ENCODE measurements at places on chromosomes 2 and 18. TPM values are rescaled to one million over a fixed set of nuclear protein-coding genes. Genes with fewer than 3 reads are reported as not detected.
A peak's percentile ranks its signal among the peaks of the same experiment; 100 is the strongest.

The PLGLB1 gene
- total RNA-seq = 1.1 TPM

The TMEM37 gene
- total RNA-seq = not detected

The SKA1 gene
- 48.3 TPM for total RNA-seq

The ABCG5 gene
- not detected for total RNA-seq

The C2orf66 gene
- total RNA-seq = 0.09 TPM

GRCh38 chr18:42437646-42438045 lies 482.6 kb downstream of the PIK3C3 start:
- no peaks in the 10 kb centered on the region for H3K36me3 ChIP-seq
- H3K4me3 ChIP-seq = no peak overlapping the region
- DNase-seq = no peak
- no peaks in the 10 kb centered on the region for H3K4me1 ChIP-seq

DNA sequence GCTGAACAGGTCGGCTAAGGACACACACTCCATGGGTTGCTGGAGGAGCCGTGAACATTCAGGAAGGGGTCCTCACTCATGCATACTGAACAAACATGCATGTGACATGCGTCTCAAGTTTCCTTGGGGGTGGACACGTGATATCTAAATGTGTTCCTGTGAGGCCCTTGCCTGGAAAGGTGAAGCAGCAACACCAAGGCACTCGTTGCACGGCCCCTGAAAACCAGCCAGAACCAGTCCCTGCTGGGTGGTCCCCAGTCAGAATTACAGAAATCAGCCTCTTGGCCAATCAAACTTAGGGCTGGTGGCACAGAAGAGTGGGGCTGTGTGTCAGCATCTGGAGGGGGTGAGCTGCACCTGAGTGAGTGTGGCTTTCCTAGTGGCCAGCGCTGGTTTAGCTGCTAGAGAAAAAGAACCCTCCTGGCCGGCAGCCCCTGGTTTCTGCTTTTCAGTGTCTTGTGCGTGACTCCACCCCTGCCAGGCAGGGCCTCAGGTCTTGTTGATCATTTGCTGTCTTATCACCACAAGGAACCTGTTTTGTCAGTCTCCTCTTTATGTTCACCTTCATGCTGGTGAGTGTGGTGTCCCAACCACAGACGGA lies 3.2 kb upstream of the AQP12B start:
- no peaks in the 10 kb centered on the region for H3K27me3 ChIP-seq
- no peak for DNase-seq
- no peaks in the 10 kb centered on the region for H3K36me3 ChIP-seq
- H3K27ac ChIP-seq = no peak overlapping the region
- H3K4me3 ChIP-seq = no peak overlapping the region
- H3K4me1 ChIP-seq = no peaks in the 10 kb centered on the region

GRCh38 chr2:31138037-31138962 lies at the start of gene GALNT14:
TSS of gene GALNT14 (minus strand) at chr2:31138440. CDS start at chr2:31138086, 354 bp downstream.
- H3K27ac ChIP-seq = no peak within 1 kb of the TSS
- H3K36me3 ChIP-seq = no peaks in the 10 kb centered on the region
- H3K27me3 ChIP-seq = peaks cover 31% of the 10 kb centered on the region

GRCh38 chr2:129761569-129762021 lies 217.9 kb upstream of the RAB6C start:
- H3K36me3 ChIP-seq = no peaks in the 10 kb centered on the region
- no peaks in the 10 kb centered on the region for H3K4me1 ChIP-seq
- no peaks in the 10 kb centered on the region for H3K27me3 ChIP-seq
- H3K4me3 ChIP-seq = no peak overlapping the region

DNA sequence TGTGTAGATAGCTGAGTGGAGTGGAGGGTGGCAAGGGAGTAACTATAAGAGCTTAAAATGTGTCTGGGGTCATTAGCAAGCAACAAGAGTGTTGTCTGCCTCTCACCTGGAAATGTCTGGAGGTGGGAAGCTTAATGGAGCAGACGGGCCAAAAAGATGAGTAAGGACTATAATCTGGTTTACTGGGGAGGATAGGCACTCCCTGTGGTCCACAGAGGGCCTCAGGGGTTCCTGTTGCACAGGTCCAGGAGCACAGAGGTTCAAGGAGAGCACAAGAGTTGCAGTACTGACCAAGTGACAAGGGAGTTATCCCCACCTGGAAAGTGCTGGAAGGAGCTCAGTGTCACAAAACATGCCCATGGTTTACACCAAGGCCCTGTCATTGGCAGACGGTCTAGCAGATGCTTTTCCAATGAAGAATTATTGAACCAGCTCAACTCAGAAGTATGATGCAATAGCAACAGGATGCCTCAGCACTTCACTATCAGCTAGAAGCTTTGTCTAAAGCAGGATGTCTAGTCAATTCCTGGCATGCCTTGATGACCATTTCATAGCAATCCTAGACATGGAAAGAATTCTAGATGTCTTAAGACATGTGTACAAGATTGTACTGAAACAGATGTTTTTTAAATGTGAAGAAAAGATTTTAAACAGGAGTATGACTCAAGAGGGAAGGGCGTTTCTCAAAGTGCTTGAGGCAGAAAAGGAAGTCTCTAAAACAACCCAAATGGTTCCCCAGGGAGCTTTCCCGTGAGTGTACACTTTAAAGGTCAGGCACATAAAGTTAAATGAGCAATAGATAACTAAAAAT lies 62.9 kb upstream of the SERPINE2 start:
- H3K36me3 ChIP-seq = no peaks in the 10 kb centered on the region
- H3K27ac ChIP-seq = no peak overlapping the region
- no peaks in the 10 kb centered on the region for H3K4me1 ChIP-seq
- no peak for DNase-seq
- H3K27me3 ChIP-seq = peaks cover 9% of the 10 kb centered on the region

- no peak overlapping the region for H3K27ac ChIP-seq
- peaks cover 2% of the 10 kb centered on the region for H3K27me3 ChIP-seq
- no peaks in the 10 kb centered on the region for H3K4me1 ChIP-seq
- no peak for DNase-seq
- no peaks in the 10 kb centered on the region for H3K36me3 ChIP-seq
Measured at GRCh38 chr18:42268798-42269197, 313.8 kb downstream of the PIK3C3 start.

- no peaks in the 10 kb centered on the region for H3K27me3 ChIP-seq
- H3K4me1 ChIP-seq = peaks cover 2% of the 10 kb centered on the region
- no peak overlapping the region for H3K27ac ChIP-seq
- no peak for DNase-seq
Measured at GRCh38 chr2:9311488-9311887, 104.9 kb downstream of the ASAP2 start.

- DNase-seq = no peak
- H3K36me3 ChIP-seq = peaks cover 29% of the 10 kb centered on the region
- no peaks in the 10 kb centered on the region for H3K4me1 ChIP-seq
- no peaks in the 10 kb centered on the region for H3K27me3 ChIP-seq
Measured at GRCh38 chr2:233460726-233461441, 105.7 kb downstream of the USP40 start.

DNA sequence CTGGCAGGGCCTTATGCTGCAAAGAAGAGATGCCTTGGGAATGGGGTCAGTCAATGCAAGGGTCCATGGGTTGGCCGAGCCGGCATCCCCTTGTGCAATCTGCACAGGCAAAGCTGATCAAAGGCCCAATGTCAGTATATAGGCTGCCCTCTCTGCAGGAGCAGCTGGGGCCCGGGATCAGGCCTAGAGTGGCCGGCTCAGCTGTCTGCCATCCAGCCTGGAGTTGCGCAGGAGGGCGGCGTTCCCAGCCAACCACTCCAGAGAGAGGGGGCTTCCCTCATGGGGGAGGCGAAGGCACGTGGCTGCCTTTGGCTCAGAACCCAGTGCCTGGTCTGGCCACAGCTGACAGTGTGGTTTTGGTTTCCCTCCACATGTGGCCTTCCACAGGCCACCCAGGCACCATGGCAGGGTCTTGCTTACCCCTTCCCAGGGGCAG lies 3.9 kb downstream of the INPP5D start:
- peaks cover 56% of the 10 kb centered on the region for H3K4me1 ChIP-seq
- no peak overlapping the region for H3K4me3 ChIP-seq
- H3K27ac ChIP-seq = peak overlapping the region; percentile 90
- DNase-seq = no peak

GRCh38 chr2:194526121-194526520 lies 1130.9 kb upstream of the SLC39A10 start:
- no peak for DNase-seq
- peaks cover 2% of the 10 kb centered on the region for H3K27me3 ChIP-seq
- H3K36me3 ChIP-seq = no peaks in the 10 kb centered on the region
- no peak overlapping the region for H3K4me3 ChIP-seq
- no peak overlapping the region for H3K27ac ChIP-seq
- H3K4me1 ChIP-seq = no peaks in the 10 kb centered on the region

- no peak overlapping the region for H3K27ac ChIP-seq
- no peak for DNase-seq
- no peak overlapping the region for H3K4me3 ChIP-seq
- no peaks in the 10 kb centered on the region for H3K27me3 ChIP-seq
- H3K36me3 ChIP-seq = no peaks in the 10 kb centered on the region
Measured at GRCh38 chr18:47978141-47978540, 47.7 kb upstream of the SMAD2 start.

DNA sequence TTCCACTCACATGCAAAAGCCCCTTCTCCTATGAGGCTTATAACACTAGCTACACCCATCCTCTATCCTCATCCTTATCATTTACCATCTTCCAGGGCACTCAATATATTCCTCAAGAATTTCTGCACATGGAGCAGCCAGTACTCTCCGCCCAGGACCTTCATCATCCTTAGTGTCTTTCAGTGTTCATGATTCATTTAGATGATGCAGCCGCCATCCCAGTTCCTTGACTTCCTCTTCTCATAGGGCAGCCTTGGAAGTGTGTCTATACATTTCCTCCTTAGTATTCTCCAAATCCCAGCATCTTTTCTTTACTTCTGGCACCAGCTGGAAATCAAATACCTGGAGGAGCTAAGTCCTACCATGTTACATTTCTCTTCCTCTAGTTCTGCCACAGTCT lies 3.0 kb upstream of the ITSN2 start:
- no peak overlapping the region for H3K27ac ChIP-seq
- no peaks in the 10 kb centered on the region for H3K36me3 ChIP-seq
- no peak for DNase-seq
- no peaks in the 10 kb centered on the region for H3K27me3 ChIP-seq
- H3K4me3 ChIP-seq = no peak overlapping the region

- H3K36me3 ChIP-seq = no peaks in the 10 kb centered on the region
- no peak overlapping the region for H3K27ac ChIP-seq
- DNase-seq = peak; percentile 6
- H3K4me1 ChIP-seq = no peaks in the 10 kb centered on the region
Measured at GRCh38 chr18:53796040-53796729, 428.3 kb downstream of the MBD2 start.

GRCh38 chr18:9696701-9697100 lies 11.4 kb upstream of the RAB31 start:
- peaks cover 1% of the 10 kb centered on the region for H3K4me1 ChIP-seq
- H3K36me3 ChIP-seq = no peaks in the 10 kb centered on the region
- H3K4me3 ChIP-seq = no peak overlapping the region
- DNase-seq = no peak

DNA sequence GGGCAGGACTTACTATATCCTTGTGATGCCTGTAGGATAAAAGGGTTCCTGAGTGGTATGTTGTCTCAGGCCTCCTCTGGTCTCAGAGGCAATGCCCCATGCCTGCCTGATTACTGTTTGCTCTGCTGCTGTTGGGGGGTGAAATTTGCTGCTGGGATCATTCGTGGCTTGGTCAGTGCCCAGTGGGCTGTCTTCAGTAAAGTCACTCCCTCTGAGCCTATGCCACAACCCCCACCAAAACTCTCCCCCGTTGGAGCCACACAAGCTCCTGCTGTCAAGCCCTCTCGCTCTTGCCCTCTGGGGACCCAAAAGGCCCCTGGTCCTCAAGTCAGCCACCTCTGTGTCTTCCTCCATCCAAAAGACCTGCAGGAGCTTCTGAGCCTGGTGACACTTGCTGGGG lies 38.6 kb upstream of the TGIF1 start:
- no peaks in the 10 kb centered on the region for H3K36me3 ChIP-seq
- no peak for DNase-seq
- no peak overlapping the region for H3K4me3 ChIP-seq
- no peak overlapping the region for H3K27ac ChIP-seq
- peaks cover 20% of the 10 kb centered on the region for H3K4me1 ChIP-seq

DNA sequence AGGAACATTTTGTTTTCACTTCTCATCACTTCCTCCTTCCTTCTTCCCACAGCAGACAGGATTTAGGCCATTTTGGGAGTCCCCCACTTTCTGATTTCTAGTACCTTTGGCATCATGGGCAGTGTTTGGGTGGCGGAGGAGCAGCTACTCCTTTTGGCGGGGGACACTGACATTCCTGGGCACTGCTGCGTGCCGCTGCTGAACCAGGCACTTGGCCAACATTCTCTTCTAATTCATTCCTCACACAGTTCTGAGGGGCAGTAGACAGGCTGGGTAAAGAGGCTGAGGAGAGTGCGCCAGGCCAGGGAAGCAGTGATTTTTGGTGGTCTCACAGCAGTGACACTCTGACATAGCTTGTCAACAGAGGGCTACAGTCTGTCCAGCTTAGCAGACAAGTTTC lies 270.2 kb downstream of the LOXHD1 start:
- no peak overlapping the region for H3K27ac ChIP-seq
- no peaks in the 10 kb centered on the region for H3K4me1 ChIP-seq
- no peaks in the 10 kb centered on the region for H3K36me3 ChIP-seq
- H3K4me3 ChIP-seq = no peak overlapping the region
- peaks cover 2% of the 10 kb centered on the region for H3K27me3 ChIP-seq

DNA sequence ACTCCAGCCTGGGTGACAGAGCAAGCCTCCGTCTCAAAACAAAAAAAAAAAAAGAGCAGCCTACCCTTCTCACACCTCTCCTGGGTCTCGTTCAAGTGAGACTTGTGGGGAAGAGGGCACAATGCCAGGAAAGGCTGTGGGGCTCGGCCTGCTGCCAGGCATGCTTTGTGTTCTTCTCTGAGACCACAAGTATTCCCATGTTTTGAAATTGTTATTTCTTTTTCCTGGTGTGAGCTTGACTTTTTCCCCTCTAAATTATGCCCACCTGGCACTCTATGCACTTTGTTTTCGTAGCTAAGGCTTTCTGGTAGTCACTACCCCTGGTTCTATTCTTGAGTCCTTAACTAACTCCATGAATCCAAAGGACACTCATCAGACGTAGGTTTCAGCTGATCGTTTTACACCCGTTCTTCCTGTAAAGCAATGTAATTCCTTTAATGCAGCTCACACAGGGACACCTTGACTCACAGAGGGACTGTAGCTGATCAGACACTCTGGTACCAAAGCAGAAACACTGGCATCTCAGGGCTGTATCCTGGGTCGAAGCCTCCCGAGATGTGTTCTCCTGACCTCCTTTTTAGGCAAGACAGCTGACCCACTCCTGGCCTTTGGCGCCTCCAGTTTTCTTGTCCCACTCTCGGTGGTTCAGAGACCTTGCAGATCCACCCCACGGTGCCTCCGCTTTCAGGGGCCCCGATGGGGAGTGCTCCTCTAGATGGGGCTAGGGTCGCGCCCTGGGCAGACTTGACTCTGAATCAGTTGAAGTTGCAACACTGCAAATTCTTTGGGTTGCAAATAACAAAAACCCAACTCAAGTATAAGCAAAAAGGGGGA lies 193.3 kb upstream of the AGAP1 start:
- DNase-seq = no peak
- no peak overlapping the region for H3K27ac ChIP-seq
- H3K4me1 ChIP-seq = no peaks in the 10 kb centered on the region
- H3K36me3 ChIP-seq = no peaks in the 10 kb centered on the region
- peaks cover 28% of the 10 kb centered on the region for H3K27me3 ChIP-seq
- H3K4me3 ChIP-seq = no peak overlapping the region

- peaks cover 2% of the 10 kb centered on the region for H3K27me3 ChIP-seq
- no peak overlapping the region for H3K27ac ChIP-seq
- no peak for DNase-seq
- no peaks in the 10 kb centered on the region for H3K36me3 ChIP-seq
- no peaks in the 10 kb centered on the region for H3K4me1 ChIP-seq
- no peak overlapping the region for H3K4me3 ChIP-seq
Measured at GRCh38 chr2:68865108-68865507, 6.1 kb downstream of the BMP10 start.
